ENCODE measurements at places on chromosomes 3 and 15. TPM values are rescaled to one million over a fixed set of nuclear protein-coding genes. Genes with fewer than 3 reads are reported as not detected.

Gene UQCRC1
- total RNA-seq: 490 TPM

GRCh38 chr15:79408041-79408440 is 24.1 kb upstream of the MINAR1 start:
- DNase-seq: peak; percentile 10

GRCh38 chr3:43243590-43244587 is 42.5 kb upstream of the SNRK start:
- DNase-seq: peak; percentile 40

GRCh38 chr3:89955156-89955555 is 847.7 kb downstream of the EPHA3 start:
- DNase-seq: no peak
